ENCODE measurements at places on chromosomes 7 and 10.

GRCh38 chr10:29702273-29703164 lies 67.7 kb upstream of the SVIL start:
- no peak for DNase-seq

DNA sequence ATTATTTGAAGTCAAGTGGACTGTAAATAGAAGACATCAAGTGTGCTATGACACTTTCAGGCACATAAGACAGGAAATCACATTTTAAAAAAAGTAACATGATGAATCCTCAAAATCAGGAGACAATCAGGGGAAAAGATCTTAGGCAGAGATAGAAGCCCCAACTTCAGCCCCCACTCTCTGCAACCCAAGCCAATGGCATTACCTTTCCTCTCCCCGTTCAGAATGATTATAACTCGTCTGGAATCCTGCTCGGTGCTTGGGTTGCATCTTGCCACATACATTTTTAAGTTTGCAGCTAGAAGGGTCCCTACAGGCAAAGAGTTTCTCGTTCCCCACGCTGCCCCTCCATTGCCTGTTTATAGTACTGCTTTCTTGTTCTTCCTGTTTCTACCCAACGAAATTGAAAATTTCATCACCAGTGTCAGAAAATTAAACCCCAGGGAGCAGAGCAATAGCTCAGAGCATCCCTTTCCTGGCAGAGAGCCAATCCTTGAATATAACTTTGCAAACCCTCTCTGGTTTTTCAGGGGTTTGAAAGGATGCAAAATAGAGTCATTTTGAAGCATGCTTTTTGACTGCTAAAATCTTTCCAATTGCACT lies 260.5 kb upstream of the AOAH start:
- DNase-seq: no peak

DNA sequence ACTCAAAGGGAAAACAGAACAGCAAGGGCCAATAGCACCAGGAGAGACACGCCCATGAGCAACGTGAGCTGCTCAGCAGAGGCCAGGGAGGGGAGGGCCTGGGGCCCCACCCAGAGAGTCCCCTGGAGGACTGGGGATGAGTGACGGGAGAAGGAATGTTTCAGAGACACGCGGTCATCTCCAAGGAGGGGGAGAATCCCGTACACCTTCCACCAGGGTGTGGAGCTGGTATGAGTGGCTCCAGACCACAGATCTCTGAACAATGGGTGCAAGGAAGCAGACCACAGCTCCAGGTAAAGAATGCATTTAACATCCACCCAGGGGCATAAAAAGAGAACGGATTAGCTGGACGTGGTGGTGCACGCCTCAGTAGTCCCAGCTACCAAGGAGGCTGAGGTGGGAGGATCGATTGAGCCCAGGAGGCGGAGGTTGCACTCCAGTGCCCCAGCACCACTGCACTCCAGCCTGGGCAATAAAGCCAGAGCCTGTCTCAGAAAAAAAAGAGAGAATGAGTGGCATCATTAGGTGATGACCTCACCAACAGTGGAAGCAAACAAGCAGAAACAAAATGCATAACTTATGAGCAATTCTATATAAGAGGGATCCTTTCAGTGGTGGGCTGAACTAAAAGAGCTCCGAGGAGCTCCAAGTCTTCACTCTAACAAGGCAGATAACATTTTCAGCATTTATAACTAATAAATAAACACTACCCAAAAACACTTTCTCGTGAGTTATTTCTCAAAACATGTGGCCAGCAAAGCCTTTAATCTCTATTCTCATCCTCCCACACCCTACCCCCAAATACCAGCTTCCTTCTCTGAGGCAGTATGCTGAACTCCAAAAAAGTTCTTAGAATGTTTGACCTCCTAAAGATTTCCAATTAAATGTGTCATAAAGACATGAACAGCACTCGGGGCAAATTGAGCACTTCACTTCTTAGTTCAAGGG lies 12.5 kb downstream of the PSAP start:
- DNase-seq: no peak

DNA sequence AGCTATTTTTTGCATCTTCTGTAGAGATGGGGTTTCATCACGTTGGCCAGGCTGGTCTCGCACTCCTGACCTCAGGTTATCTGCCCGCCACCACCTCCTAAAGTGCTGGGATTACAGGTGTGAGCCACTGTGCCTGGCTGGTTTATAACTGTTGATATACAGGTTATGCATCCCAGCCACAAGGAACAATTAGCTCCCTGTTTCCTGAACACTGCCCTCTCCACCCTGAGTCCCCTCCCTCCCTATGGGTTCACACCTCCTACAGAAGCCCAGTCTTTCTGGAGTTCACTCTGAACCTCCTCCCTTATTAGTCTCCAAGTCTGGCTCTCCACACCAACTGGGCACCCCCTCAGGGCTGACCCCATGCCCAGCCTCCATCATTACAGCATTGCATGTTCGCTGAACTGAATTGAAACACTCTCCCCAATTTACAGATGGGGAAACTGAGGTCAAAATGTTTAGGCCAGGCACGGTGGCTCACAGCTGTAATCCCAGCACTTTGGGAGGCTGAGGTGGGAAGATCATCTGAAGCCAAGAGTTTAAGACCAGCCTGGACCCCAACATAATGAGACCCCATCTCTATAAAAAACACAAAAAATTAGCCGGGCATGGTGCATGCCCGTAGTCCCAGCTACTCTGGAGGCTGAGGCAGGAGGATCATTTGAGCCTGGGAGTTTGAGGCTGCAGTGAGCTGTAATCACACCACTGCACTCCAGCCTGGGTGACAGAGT lies 1.7 kb upstream of the CLIP2 start:
- DNase-seq: no peak

All from body of pancreas (tissue), 4 donors.